ENCODE measurements at places on chromosomes 2 and 18.

- no peak for DNase-seq
These were observed 61.1 kb upstream of the NRXN1 start for GRCh38 chr2:51093016-51093415.

DNA sequence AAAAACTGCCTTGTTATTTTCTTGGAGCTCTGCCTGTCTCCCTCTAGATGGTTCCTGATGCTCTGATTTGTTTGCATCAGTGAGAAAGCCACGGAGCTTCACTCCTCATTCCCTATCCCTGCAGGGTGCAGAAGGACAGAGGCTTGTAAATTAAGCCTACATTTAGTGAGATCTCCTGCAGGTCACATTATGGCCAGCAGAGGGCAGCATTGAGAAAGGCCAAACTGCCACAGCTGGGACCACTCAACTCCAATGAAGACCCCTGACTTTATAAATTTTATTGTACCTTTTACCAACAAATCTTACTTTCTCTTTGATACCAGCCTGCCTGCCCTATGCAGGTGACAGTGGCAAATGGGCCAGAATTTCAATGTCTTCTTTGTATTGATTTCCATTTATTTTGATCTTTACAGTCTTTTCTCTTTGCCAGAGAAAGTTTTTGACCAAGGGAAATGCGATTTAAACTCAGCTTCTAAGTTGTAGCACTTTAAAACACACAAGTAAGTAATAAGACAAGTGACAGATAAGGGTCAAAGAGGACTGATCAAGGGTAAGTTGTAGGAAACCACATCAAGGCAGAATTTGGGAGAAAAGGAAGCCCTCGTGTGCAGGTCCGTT lies 1029.1 kb upstream of the KLHL29 start:
- no peak for DNase-seq

DNA sequence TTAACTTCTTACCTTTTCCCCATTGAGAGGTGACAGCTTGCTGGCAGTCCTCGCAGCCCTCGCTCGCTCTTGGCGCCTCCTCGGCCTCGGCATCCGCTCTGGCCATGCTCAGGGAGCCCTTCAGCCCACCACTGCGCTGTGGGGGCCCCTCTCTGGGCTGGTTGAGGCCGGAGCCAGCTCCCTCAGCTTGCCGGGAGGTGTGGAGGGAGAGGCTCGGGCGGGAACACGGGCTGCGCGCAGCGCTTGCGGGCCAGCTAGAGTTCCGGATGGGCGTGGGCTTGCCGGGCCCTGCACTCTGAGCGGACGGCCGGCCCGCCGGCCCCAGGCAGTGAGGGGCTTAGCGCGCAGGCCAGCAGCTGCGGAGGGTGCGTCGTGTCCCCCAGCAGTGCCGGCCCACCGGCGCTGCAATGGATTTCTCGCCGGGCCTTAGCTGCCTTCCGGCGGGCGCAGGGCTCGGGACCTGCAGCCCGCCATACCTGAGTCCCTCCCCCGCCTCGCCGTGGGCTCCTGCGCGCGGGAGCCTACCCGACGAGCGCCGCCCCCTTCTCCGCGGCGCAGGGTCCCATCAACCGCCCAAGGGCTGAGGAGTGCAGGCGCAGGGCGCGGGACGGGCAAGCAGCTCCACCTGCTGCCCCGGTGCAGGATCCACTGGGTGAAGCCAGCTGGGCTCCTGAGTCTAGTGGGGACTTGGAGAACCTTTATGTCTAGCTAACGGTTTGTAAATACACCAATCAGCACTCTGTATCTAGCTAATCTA lies 335.0 kb downstream of the CBLN2 start:
- no peak for DNase-seq

DNA sequence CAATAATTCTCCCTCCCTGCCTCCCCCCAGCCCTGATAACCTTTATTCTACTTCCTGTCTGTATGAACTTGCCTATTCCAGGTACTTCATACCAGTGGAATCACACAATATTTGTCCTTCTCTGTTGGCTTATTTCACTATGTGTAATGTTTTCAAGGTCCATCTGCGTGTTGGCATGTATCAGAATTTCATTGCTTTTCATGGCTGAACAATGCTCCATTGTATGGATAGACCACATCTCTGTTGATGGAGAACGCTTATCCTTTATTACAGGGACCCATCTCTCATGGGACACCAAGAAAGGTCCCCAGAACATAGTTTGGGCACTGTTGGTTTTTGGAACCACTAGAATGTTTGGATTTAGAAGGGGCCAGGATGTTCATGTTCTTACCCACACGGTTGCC lies 40.2 kb downstream of the ATOH8 start:
- no peak for DNase-seq

All from LNCaP clone FGC (cell line).